ENCODE measurements at places on chromosomes 12 and 14.
A peak's percentile ranks its signal among the peaks of the same experiment; 100 is the strongest.

DNA sequence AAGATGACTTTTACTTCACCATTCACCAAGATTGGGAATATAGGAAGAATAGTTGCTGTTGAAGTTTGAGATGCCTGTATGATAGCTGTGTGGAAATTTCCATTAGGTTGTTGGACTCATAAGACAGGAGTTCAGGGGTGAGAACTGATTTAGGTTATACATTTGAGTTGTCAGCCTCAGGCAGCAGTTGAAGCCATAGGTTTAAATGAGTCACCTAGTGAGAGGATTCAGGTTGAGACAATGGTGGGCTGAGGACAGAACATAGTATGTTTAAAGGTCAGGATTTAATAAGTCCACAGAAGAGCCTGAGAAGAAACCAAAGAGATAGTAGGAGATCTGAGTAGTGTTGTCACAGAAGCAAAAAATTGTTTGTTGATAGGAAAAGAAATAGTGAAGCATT lies 63.6 kb upstream of the MON2 start:
- no peak overlapping the region for H3K27ac ChIP-seq
- H3K4me3 ChIP-seq: no peak overlapping the region
- peaks cover 64% of the 10 kb centered on the region for H3K36me3 ChIP-seq
- H3K4me1 ChIP-seq: peaks cover 17% of the 10 kb centered on the region
- H3K27me3 ChIP-seq: no peaks in the 10 kb centered on the region

GRCh38 chr12:64890873-64891468 lies 66.5 kb downstream of the TBC1D30 start:
- H3K4me1 ChIP-seq: no peaks in the 10 kb centered on the region
- H3K4me3 ChIP-seq: no peak overlapping the region
- no peaks in the 10 kb centered on the region for H3K27me3 ChIP-seq
- H3K27ac ChIP-seq: no peak overlapping the region

GRCh38 chr14:65849558-65849957 lies 437.0 kb downstream of the FUT8 start:
- DNase-seq: no peak
- no peaks in the 10 kb centered on the region for H3K27me3 ChIP-seq
- H3K4me3 ChIP-seq: no peak overlapping the region
- H3K27ac ChIP-seq: no peak overlapping the region
- H3K4me1 ChIP-seq: peaks cover 3% of the 10 kb centered on the region

DNA sequence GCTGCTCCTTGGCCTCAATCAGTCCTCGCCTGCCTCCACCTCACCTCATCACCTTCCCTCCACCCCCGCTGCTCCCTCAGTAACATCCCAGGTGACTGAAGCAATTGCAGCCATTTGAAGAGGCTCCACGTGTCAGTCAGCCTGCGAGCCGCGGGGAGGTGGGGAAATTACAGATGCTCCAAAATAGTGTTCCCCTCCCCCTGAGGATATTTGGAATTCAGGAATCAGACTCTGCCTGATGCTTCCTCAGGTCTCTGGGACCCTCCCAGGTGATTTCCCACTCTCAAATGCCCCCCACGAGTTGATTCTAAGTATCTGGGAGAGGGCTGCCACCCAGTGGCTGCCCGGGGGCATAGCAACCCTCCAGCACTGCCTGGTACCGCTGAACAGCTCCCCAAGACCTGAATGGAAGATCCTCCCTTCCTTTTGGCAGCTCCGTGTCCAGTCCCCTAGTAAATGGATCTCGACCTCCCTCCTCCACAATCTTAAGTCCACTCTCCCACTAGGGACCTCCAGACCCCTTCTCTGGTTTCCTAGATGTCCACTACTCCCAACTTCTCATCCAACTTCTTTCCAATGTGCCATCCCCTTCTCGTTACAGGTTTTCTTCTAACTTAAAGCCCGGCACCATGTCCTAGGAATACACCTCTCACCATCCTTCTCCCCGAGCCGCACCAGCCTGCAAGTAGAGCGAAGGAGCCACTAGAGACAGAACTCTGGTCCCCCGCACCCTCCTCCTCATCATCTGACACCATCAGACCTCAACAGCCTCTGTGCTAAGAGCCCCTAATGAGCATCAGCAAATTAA lies 1.4 kb upstream of the ASIC1 start:
- DNase-seq: peak; percentile 90
- peaks cover 40% of the 10 kb centered on the region for H3K4me1 ChIP-seq

DNA sequence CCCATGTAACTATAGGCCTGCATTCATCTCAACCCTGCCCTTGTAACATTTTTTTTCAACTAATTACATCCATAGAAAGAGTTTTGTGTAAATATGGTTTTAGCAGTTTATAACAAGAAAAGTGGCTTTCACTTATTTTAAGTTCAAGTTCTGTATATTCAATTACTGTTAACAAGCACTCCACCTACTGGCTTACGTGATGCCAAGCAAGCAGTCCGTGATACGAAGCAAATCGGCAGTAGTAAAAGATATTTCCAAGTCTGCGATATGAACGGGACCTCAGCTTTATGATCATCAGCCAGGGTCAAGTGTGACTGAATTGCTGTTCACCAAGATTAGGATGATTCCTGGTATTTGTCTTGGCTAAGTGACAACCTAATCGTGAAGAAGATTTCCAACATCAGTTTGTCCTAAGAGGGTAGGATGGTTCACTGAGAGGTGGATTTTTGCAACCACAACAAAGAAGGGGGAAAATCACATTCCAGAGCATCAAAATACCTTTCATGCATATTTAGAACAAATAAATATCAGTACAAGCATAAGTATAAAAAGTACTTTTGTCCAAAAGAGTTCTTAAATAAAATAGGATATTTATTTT lies 456.2 kb downstream of the FOXG1 start:
- no peaks in the 10 kb centered on the region for H3K36me3 ChIP-seq
- no peaks in the 10 kb centered on the region for H3K4me1 ChIP-seq
- no peak overlapping the region for H3K27ac ChIP-seq
- DNase-seq: peak; percentile 67
- H3K4me3 ChIP-seq: no peak overlapping the region

DNA sequence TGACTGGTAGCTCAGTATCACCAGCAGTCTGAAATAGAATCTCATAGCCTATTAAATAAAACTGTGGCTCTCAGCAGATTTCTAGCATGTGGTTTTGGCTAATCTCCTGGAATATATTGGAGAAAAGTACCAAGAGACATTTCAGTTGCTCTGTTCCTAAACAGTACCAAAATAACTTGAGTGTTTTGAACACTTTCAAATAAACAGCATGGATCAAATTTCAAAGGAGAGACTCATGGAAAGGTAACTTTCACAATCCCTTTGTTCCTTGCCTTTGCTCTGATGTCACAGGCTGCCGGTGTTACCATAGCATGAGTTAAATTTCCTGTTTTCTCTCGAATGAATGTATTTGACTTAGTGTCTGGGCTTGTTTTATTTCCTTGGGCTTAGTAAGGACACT lies 3.4 kb downstream of the ARG2 start:
- H3K27ac ChIP-seq: no peak overlapping the region
- no peak for DNase-seq
- H3K4me1 ChIP-seq: peaks cover 17% of the 10 kb centered on the region
- no peaks in the 10 kb centered on the region for H3K27me3 ChIP-seq
- no peaks in the 10 kb centered on the region for H3K36me3 ChIP-seq
- no peak overlapping the region for H3K4me3 ChIP-seq

GRCh38 chr14:104460791-104461651 lies 118.5 kb upstream of the C14orf180 start:
- no peak overlapping the region for H3K4me3 ChIP-seq
- DNase-seq: no peak
- no peaks in the 10 kb centered on the region for H3K27me3 ChIP-seq
- H3K36me3 ChIP-seq: no peaks in the 10 kb centered on the region
- no peak overlapping the region for H3K27ac ChIP-seq

DNA sequence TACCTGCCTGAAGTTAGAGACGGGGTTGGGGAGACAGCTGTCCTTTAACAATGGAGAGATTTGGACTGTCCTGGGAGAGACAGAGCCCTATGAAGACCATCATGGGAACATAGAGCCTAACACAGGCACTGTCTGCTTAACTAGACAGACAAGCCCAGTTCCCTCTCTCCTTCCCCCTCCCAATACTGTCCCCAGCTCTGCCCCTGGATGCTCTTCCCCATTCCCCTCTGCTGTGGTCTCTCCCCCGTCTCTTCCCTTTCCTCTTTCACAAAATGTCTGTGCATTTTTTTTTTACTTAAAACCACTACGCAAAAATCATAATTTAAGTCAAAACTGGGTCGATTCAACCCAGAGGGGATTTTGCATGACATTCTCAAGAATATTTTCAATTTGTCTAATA lies 232.9 kb downstream of the CHST11 start:
- H3K27me3 ChIP-seq: no peaks in the 10 kb centered on the region

Measured in Karpas-422 (cell line).